ENCODE measurements at places on chromosomes 2 and 18. TPM values are rescaled to one million over a fixed set of nuclear protein-coding genes. Genes with fewer than 3 reads are reported as not detected.

The RAB11FIP5 gene
- 25.2 TPM for total RNA-seq

The HOXD8 gene
- not detected for total RNA-seq

The SLC8A1 gene
- 1.1 TPM for total RNA-seq

The SATB2 gene
- 0.28 TPM for total RNA-seq

The HRH4 gene
- total RNA-seq, result 0.07 TPM

The SERPINB3 gene
- total RNA-seq, result 212 TPM

The AQP4 gene
- total RNA-seq, result not detected

The EHD3 gene
- total RNA-seq, result 3.4 TPM

The EMILIN1 gene
- 5.8 TPM for total RNA-seq

The IKZF2 gene
- 20.2 TPM for total RNA-seq

The ANKRD53 gene
- not detected for total RNA-seq

The OSR1 gene
- total RNA-seq, result 2.7 TPM

The POTEI gene
- not detected for total RNA-seq

The SPP2 gene
- not detected for total RNA-seq

The NAGK gene
- total RNA-seq, result 102 TPM

The CNRIP1 gene
- 0.33 TPM for total RNA-seq

The WDSUB1 gene
- 2.3 TPM for total RNA-seq

The PPP1R1C gene
- 14.6 TPM for total RNA-seq

The SAG gene
- not detected for total RNA-seq

The CYTIP gene
- not detected for total RNA-seq

The SKOR2 gene
- total RNA-seq, result not detected

The ZBTB14 gene
- 6.3 TPM for total RNA-seq

The MAP3K19 gene
- not detected for total RNA-seq

The STK16 gene
- total RNA-seq, result 10.2 TPM

The CAD gene
- total RNA-seq, result 51.4 TPM

The PRSS56 gene
- not detected for total RNA-seq

The ACVR1C gene
- total RNA-seq, result 0.09 TPM

The BIN1 gene
- 18.9 TPM for total RNA-seq

The RAB17 gene
- total RNA-seq, result 0.85 TPM

The RAB6D gene
- total RNA-seq, result not detected

The PLEK gene
- 0.05 TPM for total RNA-seq

The VWA3B gene
- not detected for total RNA-seq

The LCT gene
- not detected for total RNA-seq

The SETBP1 gene
- 5.3 TPM for total RNA-seq

The IL1RL2 gene
- total RNA-seq, result 0.63 TPM

The CPO gene
- total RNA-seq, result not detected

The NXPH2 gene
- not detected for total RNA-seq

The CLEC4F gene
- not detected for total RNA-seq
